ENCODE measurements at places on chromosomes 6 and 20.

DNA sequence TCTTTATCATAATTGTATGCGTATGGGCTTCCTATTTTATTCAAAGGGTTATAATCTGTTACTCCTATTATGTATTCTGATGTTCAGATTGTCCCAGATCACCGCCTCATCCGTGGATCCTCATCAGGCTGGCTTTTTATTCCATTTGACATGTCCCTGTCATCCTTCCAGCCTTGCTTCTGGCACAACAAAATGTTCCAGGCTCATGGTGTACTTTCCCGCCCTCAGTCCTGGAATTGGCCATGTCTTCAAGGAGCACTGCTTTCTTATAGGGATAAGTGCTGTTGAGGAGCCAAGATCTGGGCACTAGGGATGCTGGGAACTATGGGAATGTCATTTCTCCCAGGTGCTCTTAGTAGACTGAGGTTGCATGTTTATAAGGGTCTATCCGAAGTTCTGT lies 207.8 kb downstream of the JARID2 start:
- no peak for DNase-seq

DNA sequence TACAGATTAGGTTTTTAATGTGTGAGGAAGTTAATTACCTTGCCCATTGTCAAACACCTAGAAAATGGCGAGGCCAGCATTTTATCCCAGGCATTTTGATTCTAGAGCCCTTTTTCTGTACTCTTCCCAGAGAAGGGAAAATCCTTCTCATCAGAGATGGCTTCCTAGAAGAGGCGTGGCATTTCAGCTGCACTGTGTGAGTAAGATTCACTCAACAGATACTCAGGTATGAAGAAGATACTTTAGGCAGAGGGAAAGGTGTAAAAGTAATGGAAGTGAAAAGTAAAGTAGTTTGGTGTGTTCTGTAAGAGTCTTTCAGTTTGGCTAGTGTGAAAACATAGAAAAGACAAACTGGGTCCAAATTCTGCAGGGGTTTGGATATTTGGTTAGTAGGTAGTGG lies 113.8 kb downstream of the MAP3K4 start:
- no peak for DNase-seq

GRCh38 chr6:105677671-105678475 lies 275.0 kb upstream of the PREP start:
- no peak for DNase-seq

GRCh38 chr20:50632701-50633100 lies 58.6 kb downstream of the RIPOR3 start:
- DNase-seq: no peak

DNA sequence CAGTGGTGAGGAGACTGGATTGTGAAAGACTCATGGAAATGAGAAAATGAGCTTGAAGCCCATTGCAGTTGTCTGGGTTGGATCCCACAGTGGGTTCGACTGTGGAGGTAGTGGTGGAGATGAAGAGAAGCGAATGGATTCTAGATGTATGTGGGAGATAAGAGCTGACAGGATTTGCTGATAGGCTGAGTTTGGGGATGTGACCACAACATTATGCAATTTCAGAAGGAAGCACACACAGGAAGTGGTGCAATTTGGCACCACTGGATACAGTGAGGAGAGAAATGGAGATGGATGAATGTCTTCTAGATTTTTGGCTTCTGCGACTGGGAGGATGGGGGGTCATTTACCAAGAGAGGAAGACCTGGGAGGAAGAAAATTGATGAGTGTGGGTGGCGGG lies 64.4 kb upstream of the MAFB start:
- no peak for DNase-seq

DNA sequence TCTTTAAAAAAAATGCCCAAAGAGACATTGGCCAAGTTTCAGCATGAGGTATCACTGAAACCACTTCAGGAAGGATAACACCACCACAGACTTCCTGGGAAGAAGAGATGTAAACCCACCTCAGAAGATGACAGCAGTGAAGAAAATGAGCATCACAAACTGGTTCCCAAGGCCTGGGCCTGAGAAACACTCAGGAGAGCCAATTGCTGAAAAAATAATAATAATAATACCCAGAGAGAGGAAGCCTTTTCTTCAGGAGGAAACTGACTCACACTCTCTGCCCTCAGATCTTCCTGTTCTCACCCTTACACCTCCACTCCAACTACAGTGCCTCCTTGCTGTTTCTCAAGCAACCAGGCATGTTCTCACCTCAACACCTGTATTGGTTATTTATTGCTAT lies 68.1 kb upstream of the MAFB start:
- DNase-seq: no peak

Data from NCI-H2107 (cell line).